GM12878 (cell line): ENCODE measurements at places on chromosomes 11 and 22. TPM values are rescaled to one million over a fixed set of nuclear protein-coding genes. Genes with fewer than 3 reads are reported as not detected.

PGA5 gene
- not detected in 2 replicates for total RNA-seq

KRTAP5-2 gene
- not detected in 2 replicates for total RNA-seq

SOX6 gene
- 0.03 and 0.16 TPM in 2 replicates for total RNA-seq

PDE2A gene
- 0.15 and 0.24 TPM in 2 replicates for total RNA-seq
